ENCODE measurements at places on chromosomes 11 and 22. TPM values are rescaled to one million over a fixed set of nuclear protein-coding genes. Genes with fewer than 3 reads are reported as not detected.

The OR51E2 gene
- total RNA-seq, result 7.4 TPM

The CELSR1 gene
- total RNA-seq, result 44.0 TPM

DNA sequence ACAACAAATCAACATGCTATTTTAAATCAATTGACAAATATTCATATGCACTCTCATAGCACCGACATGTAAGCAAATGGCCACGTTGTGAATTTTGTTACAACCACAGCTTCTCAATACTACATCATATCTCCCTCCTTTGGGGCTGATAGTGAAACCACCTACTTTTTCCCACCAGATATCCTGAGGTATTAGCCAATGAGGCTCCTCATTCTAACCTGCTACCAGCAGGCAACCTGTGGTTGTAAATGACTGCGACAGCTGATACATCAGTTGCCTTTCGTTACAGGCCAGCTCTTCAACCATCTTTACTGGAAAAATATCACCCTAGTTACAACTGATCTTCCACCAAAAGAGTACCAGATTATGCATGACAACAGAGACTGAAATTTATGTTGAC, 3.7 kb upstream of the XKR3 start:
- no peak for DNase-seq

- no peak for DNase-seq
These were observed 2.5 kb downstream of the EPS8L2 start for GRCh38 chr11:708511-708910.

Data from ureter (tissue), 1 donor.